Activated naive CD8-positive, alpha-beta T cell treated with anti-CD3 and anti-CD28 coated beads for 36 hours (primary cell): ENCODE measurements at places on chromosomes 16 and 17.

GRCh38 chr16:48492133-48492532 is 106.9 kb upstream of the SIAH1 start:
- no peak for DNase-seq

DNA sequence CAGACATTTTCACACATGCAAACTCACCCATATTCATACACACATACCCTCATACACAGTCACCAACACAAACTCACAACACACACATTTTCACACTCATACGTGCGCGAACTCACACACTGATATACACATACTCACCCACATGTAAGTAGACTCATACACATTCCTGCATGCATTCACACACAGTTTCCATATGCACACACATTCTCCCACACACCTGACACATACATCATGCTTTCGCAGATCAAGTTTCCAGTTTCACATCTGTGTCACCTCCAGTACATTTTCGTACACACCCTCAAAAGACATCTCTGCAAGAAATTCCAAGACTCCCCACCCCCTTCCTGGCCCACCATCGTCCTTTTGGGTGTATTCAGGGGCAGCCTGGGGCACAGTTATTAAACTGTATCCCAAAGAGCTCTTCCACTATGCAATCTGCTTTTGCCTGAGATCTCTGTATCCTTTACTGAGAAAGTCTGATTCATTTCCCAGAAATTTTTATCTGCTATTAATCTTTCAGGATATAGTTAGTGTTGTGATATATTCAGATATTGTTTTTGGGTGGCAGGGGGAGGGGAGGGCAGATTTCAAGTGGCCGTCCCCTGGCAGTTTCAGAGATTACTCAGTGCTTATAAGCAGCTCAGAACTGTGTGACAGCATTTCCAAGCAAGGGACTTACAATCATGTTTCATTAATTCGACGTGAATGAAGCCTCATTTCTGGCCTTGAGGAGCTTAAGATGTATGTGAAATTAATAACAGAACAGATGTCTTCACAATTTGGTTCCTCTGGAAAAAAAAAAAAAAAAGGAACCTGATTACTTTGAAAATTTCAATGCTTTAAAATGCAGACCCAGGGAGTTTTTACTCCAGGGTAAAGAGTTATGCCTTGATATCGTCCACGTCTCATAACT is 35.3 kb upstream of the MMP2 start:
- DNase-seq = no peak

DNA sequence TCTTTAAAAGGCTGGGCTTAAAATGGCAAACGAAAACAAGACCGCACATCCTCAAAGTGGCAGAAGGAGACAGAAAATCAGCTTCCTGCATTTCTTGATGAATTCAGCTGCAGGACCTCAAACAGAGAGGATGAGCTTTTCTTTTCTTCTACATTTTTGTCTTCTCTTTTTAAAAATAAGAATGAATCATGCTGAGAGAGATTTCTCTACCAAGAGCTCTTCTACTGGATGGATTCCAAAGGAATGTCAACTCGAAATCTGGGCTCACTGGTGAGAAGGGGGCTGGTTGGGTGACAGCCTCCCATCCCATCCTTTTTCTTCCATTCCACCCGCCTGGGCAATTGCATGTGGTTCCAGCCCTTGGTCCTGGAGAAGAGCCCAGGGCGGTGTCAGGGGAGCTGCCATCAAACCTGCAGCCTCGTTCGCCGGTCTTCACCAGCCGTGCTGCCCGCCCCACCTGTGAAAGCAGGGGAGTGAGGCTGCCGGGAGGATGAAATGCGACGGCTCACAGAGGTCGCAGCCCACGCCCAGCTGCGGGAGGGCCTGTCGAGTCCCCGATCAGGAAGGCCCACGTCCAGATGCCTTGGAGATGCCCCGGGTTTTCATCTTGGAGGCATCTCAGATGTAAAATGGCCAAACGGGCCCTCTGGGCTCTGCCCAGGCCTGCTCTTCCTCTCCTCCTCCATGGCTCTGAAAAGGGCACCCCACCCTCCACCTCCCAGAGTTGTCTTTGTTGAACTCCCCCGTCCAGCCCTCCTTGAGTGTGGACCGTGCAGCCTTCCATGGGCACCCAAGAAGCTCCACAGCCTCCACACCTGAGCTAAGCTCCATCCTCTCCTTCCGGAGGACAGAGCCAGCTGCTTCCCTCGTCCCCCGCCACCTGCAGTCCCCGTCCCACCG is 121.9 kb downstream of the FOXL1 start:
- no peak for DNase-seq

DNA sequence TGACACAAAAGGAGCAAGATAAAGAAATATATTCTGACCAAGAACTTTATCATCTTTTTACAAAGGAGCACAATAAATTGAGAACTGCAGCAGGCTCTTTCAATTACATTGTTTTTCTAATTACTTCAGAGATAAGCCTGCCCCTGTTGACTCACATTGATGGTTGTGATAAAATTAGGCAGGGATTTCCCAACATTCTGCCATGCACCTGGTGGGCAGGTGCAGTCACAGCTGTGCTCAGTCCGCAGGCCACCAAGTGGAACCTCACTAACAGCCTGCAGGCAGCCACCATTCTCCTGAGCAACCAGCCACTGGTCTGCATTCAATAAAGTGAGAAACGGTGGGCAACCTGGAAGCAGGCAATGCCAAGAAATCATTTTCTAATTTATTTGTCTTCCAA is 5.1 kb downstream of the FANCA start:
- DNase-seq = no peak

GRCh38 chr17:1735834-1736347 is 6.8 kb upstream of the SERPINF2 start:
- no peak for DNase-seq

- no peak for DNase-seq
Observed at GRCh38 chr16:68339214-68339613, 28.4 kb downstream of the PRMT7 start.

DNA sequence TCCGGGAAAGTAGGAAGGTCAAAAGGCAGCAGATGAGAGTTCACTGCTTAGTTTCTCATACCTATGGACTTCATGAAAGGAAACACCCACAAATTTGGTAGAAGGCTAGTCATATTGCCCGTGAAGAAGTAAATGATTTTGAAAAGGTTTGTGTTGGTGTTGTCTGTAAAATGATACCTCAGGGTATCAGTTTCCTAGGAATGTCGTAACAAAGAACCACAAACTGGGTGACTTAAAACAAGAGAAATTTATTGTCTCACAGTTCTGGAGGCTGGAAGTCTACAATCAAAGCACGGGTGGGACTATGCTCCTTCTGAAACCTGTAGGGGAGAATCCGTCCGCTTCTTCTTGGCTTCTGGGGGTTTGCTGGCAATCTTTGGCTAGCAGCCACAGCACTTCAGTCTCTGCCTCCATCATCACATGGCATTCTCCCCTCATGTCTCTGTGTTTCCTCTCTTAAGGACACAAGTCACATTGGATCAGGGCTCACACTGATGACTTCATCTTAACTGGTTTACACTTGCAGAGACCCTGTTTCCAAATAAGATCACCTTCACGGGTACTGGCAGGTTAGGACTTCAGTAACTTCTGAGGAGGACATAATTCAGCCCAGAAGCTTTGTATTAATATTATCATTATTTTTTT is 2.0 kb upstream of the NAE1 start:
- DNase-seq = no peak

- no peak for DNase-seq
Observed at GRCh38 chr16:87172632-87173031, 144.6 kb downstream of the C16orf95 start.

DNA sequence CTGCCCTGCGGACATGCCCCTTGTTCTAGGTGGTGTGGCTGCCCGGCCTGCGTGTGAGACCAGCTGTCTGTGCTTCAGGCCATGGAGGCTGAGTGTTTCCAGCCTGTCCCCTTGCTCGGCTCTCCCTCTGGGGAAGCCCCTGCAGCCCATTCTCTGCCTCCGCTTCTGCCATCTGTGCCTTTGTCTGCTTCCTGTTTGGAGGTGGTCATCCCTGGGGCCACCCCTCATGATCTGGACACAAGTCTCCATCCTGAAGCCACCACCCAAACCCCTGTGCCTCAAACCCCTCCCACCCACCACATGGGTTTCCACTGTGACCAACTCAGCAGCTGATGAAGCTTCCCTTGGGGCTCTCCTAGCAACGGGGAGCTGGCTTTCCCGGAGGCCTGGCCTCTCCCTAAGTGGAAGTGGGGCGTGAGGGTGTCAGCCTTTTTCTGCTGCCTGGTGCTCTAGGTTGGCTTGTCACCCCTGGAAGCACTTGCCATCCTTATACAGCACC is 184.9 kb downstream of the SEC14L1 start:
- DNase-seq = no peak

GRCh38 chr17:77320485-77321256 is 179.9 kb downstream of the SEC14L1 start:
- no peak for DNase-seq

- DNase-seq = peak; percentile 74
Observed at GRCh38 chr17:8222380-8222629, 11.9 kb upstream of the AURKB start.

DNA sequence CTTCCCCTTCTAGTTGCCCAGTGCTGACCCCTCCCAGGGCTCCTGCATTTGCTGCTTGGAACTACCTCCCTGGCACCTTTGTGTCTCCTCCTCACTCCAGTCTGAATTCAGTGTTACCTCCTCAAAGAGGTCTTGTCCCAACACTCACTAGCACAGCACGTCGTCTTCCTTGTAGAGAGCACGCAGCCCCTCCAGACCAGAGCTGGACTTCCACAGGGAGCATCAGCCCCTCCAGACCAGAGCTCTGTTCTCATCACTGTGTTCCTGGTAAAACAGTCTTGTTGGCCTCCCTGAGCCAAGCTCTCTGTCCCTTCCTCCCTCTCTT is 27.8 kb upstream of the MGAT5B start:
- DNase-seq = no peak

DNA sequence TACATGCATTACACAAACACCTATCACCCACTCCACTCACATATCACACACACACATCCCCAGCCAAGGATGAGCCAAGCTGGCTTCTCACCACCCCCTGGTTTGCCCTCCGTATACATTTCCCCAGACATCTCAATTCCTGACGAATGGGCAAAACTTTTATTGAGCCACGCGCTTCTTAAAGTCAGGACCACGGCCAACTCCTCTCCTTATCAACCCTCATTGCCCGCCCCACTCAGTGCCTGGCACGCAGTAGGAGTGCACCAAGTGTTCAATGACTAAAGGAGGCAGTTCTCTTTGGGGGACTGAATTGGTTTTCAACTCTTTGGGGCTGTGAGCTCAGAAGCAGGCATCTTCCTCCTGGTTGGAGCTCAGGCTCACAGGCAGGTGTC is 22.5 kb upstream of the C16orf78 start:
- DNase-seq = no peak

GRCh38 chr16:10256784-10257641 is 74.8 kb upstream of the GRIN2A start:
- peak; percentile 22 for DNase-seq

GRCh38 chr17:30000755-30001257 is 59.4 kb downstream of the EFCAB5 start:
- no peak for DNase-seq

DNA sequence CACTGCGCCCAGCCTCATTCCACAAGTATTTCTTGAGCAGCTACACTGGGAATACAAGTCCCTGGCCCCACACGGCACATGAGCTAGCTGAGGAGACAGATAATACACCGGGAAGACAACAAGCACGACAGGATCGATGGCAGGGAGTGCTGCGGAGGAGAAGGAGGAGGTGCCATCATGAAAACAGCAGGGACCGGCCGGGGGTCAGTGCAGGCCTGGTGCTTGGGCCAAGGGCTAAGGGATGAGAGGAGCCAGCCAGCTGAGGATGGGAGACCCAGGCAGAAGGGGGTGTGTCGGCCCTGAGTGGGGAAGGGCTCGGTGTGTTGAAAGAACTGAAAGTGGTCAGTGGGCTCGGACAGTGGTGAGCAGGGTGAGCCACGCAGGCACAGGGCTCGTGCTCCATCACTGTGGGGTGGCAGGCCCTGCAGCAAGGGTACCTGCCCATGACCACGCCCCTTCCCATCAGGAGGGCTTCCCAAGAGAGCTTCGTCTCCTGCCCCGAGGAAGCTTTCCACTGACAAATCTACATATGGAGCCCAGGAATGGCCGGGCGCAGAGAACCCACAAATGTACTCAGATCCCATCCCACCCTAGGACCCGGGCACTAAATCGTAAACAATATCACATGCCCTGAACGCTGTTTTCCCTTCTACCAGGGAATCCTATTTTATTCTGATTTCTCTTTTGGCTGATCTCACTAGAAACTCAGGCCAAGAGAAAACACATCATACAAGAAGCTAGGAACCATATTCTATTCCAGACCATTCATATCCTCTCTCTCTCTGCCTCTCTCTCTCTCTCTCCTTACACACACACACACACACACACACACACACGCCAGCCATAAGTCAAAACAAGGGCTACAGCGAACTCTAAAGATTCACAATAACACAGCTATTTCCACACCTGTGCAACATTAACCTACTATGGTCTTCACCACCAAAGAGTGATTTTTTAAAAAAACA is 50.7 kb upstream of the TNRC6C start:
- DNase-seq = no peak
